ENCODE measurements at places on chromosomes 16 and 17. TPM values are rescaled to one million over a fixed set of nuclear protein-coding genes. Genes with fewer than 3 reads are reported as not detected.

SPATA22 gene
- total RNA-seq: not detected

DNA sequence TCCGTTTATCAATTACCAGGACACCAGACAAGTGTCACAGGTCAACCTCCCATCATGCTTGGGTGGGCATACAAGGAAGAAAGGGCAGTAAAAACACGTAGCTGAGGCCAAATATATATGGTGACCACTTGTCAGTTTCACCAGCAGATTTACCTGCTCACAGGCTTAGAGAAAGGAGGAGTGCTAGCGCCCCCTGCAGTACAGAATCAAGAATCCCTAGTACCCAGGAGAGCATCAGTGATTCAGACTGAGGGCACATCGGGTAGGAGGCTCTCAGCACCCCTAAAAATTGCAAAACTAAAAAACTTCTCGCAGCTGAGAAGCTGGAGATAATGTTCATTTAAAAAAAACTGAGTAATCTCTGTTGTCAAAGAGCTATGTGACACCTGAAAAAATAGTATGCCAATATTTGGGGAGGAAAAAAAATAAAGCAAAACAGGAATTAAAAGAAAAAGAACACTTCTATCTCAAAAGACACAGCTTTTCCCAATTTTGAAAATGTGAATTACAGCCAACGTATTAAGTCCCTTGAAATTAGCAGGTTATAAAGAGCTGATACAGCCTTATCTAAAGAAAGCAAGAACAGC, 21.2 kb upstream of the MON1B start:
- H3K4me1 ChIP-seq: no peaks in the 10 kb centered on the region
- H3K27ac ChIP-seq: no peak overlapping the region
- no peaks in the 10 kb centered on the region for H3K36me3 ChIP-seq
- H3K4me3 ChIP-seq: no peak overlapping the region
- DNase-seq: no peak

- H3K4me1 ChIP-seq: no peaks in the 10 kb centered on the region
- H3K27me3 ChIP-seq: no peaks in the 10 kb centered on the region
- no peak overlapping the region for H3K4me3 ChIP-seq
- no peaks in the 10 kb centered on the region for H3K36me3 ChIP-seq
These were observed 32.6 kb downstream of the CTCF start for GRCh38 chr16:67594956-67595355.

DNA sequence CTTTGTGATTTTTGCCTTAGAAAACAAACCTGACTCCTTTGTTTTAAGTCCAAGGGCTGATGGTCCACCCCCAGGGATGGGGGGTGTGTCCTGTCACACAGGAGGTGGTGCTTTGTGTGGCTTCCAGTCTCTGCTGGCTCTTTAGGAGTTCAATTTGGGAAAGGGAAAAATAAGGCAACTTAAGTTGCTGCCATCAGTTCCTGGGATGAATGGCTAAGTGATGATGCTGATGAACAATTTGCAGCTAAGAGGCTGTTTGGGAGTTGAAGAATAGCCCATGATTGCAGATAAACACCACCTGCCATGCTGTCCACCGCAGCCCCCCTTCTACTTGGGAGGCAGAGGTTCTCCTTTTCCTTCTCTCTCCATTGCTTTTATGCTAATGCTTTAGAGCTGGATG, 40.2 kb downstream of the ARL4D start:
- H3K27me3 ChIP-seq: no peaks in the 10 kb centered on the region
- no peak for DNase-seq
- no peaks in the 10 kb centered on the region for H3K36me3 ChIP-seq
- no peak overlapping the region for H3K27ac ChIP-seq

NUPR1 gene
- 79.7 TPM for total RNA-seq

CSH1 gene
- not detected for total RNA-seq

DNA sequence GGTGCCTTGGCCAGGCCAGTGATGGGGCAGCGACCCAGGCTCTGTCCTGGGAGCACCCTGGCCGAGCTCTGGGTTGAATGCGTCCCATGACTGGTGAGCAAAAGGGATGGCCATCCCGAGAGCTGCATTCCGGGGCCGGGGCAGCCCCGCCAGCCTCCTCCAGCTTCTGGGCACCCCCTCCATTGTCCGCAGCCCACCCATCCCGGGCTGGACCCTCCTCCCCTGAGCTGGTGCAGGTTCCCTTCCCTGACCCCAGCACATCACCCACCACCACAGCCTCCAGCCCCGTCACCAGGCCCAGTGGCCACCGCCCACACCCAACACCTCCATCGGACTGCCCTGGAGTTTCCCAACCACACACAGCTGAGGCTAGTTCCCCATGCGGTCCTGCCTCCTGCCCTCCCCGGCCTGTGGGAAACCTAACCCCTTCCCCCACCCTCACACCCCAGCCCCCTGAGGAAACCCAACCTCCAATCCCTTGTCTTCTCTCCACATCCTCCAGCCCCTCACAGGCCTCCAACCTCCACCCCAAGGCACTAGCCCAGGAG, 16.2 kb upstream of the PVALEF start:
- H3K36me3 ChIP-seq: no peaks in the 10 kb centered on the region
- H3K27me3 ChIP-seq: no peaks in the 10 kb centered on the region

DNA sequence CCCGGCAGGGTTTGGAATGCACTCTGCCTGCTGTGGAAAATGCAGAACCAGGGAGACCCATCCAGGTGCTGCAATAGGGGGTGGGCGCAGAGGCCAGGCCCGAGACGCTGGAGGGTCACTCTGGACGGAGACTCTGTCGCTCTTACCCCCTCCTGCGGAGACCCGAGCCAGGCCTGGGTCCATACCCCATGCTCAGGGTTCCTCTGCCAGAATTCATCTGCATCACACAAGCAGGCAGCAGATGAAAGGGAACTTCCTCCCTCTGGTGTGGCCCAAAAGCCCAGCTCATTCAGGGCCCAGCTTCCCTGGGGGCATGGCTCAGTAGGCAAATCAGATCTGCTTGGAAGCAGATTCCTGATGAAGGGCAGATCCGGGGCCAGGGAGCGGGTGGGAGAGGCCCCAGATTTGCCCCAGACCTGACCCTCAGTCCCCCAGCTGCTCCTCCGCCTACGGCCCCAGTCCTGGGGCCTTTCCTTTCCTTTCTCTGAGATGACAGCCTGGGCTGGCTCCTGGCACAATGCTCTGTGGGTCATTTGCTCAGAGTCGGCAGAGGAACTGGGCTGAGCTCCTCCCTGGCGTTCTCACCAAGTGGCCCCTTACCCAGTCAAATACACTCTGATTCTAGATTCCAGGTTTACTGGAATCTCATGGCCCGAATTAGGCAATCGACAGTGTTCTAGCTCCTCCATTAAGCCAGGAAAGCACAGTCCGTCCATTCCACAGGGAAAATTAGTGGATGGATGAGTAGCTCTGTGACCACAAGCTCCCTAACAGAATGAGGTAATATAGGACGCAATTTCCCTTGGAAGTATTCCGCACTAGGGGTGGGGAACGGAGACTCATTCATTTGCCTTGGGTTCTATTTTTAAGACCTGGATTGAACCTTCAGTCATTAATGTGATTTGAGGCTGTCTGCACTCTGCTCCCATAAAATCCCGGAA, 19.1 kb upstream of the RASD1 start:
- H3K4me1 ChIP-seq: peaks cover 8% of the 10 kb centered on the region
- H3K27me3 ChIP-seq: no peaks in the 10 kb centered on the region
- H3K27ac ChIP-seq: no peak overlapping the region

- H3K4me1 ChIP-seq: no peaks in the 10 kb centered on the region
- no peak overlapping the region for H3K27ac ChIP-seq
- DNase-seq: no peak
- no peaks in the 10 kb centered on the region for H3K27me3 ChIP-seq
- no peak overlapping the region for H3K4me3 ChIP-seq
- no peaks in the 10 kb centered on the region for H3K36me3 ChIP-seq
These were observed 33.9 kb downstream of the PDIA2 start for GRCh38 chr16:316741-317464.

KRT9 gene
- total RNA-seq: not detected

DNA sequence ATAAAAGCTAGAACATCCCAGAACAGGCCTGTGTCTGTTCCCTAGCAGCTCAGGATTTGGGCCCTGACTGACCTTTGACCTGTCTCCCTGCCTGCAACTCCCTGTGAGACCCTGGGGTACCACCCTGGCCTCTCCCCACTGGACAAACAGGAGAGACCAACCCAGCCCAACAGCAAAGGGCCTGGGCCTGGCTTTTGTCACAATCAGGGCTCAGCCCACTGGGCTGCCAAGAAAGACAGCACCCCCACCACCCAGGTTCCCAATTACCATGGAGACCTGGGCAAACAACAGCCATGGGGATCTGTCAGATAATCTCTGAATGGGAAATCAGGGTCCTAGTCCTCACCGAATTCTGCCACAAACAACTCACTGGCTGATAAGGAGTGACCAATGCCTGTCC, 11.1 kb downstream of the PLLP start:
- H3K4me3 ChIP-seq: no peak overlapping the region
- no peak overlapping the region for H3K27ac ChIP-seq
- DNase-seq: no peak
- no peaks in the 10 kb centered on the region for H3K4me1 ChIP-seq

DNA sequence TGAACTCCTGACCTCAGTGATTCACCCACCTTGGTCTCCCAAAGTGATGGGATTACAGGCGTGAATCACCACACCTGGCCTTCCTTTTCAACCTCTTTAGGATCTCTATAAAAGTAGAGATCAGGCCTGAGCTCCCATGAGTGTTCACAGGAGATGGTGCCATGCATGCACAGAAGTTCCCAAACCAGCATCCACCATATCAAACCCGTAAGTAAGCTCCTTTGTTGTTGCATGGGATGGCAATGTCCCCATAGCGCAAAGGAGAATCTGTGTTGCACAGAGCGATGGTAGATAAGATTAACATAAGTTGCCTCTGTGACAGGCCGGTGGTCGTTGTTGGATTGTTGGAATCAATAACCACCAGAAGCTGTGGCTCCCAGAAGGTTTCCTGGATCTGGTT, 34.8 kb upstream of the PPM1D start:
- H3K36me3 ChIP-seq: no peaks in the 10 kb centered on the region
- no peaks in the 10 kb centered on the region for H3K4me1 ChIP-seq
- H3K27ac ChIP-seq: no peak overlapping the region
- no peak overlapping the region for H3K4me3 ChIP-seq
- no peak for DNase-seq

EEF2K gene
- 15.0 TPM for total RNA-seq

DNA sequence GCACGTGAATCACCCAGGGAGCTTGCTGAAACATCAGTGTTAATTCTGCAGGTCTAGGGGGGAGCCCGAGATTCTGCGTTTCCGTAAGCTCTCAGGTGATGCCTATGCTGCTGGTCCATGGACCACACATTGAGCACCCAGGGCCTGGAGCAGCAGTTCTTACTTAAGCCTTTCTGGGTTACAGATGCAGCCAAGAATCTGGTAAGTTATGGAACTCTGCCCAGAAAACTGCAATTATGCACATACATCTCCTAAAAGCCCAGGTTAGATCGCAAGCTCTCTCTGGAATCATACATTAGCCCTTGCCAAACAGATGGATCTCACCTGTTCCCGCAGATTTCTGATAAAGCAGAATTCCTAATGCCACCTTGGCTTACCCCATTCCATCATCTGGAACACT, 265.9 kb upstream of the SALL1 start:
- H3K36me3 ChIP-seq: no peaks in the 10 kb centered on the region
- no peak overlapping the region for H3K4me3 ChIP-seq
- no peaks in the 10 kb centered on the region for H3K27me3 ChIP-seq
- DNase-seq: no peak

DNA sequence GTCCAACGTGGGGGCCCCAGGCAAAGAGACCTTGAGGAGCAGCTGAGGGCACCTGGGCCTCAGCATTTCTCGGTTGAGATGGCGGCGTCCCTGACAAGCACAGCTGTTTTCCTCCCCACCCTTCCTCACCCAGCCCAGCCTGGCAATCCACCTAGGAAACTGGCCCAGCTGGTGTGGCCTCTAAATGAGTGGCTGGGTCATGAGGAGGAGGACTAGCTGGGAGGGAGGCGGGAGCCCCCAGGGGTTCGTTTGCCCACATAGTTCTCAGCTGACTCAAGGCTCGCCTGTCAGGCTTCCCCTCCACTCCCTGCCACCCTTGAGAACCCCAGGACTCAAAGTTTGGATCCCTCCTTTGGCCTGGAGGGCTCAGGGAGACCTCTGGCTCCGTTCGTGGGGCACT, 5.9 kb downstream of the RNF222 start:
- H3K27me3 ChIP-seq: no peaks in the 10 kb centered on the region
- no peak for DNase-seq
- no peak overlapping the region for H3K27ac ChIP-seq
- H3K4me1 ChIP-seq: 0 out of 2 replicates have a peak, but pooled peaks cover 4% of the 10 kb centered on the region

PRDM7 gene
- not detected for total RNA-seq

WSCD1 gene
- total RNA-seq: 0.74 TPM

GRCh38 chr16:74936902-74937560, 47.9 kb downstream of the WDR59 start:
- DNase-seq: no peak
- no peaks in the 10 kb centered on the region for H3K27me3 ChIP-seq
- H3K4me1 ChIP-seq: no peaks in the 10 kb centered on the region
- no peak overlapping the region for H3K4me3 ChIP-seq
- no peaks in the 10 kb centered on the region for H3K36me3 ChIP-seq

GLP2R gene
- total RNA-seq: 0.08 TPM

DNA sequence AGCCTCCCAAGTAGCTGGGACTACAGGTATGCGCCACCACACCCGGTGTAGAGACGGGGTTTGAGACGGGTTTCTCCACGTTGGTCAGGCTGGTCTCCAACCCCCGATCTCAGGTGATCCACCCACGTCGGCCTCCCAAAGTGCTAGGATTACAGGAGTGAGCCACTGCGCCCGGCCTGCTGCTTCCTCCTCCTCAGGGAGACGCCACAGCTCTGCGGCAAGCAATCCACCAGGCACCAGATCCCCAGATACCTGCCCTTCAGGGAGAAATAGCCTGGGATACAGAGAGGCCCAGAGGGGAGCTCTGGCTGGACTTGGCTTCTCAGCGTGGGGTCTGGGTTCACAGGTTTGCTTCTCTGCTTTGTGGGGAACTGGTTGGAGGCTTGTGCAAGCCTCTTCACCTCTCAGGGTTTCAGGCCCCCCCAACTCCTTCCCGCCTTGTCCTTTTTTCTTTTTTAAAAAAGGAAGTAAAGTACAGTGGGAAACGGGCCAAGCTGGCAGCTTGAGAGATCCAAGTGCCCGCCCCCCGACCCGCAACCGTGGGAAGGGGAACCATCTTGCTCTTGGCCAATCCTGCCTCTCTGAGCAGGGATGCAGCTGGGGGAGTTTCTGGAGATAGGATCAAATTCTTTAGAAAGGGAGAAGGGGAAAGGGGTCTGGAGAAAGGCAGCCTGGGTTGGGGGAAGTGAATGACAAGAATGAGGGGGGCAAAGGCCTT, 2.6 kb upstream of the SPHK1 start:
- no peak for DNase-seq
- peaks cover 13% of the 10 kb centered on the region for H3K4me1 ChIP-seq
- no peak overlapping the region for H3K4me3 ChIP-seq

- peaks cover 78% of the 10 kb centered on the region for H3K4me1 ChIP-seq
- H3K36me3 ChIP-seq: peaks cover 9% of the 10 kb centered on the region
- peak overlapping the region; percentile 99 for H3K27ac ChIP-seq
These were observed 1.3 kb upstream of the HOXB4 start for GRCh38 chr17:48579471-48579759.

DNA sequence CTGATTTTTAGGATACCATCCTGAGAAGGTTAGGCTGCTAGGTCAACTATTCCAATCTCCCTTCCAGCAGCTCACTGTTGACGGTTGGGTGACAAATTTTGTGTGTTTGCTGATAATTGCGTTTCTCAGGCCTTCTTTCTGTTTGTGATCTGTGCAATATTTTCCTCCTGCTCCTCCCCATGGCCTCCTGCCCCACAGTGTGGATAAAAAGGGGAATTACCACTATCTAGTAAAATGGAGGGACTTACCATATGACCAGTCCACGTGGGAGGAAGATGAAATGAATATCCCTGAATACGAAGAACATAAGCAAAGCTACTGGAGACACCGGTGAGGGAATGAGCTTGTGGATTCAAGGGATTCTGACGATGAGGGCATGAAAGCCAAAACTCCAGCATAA, 9.2 kb downstream of the CHD3 start:
- no peak overlapping the region for H3K27ac ChIP-seq
- no peak for DNase-seq
- H3K4me3 ChIP-seq: no peak overlapping the region
- no peaks in the 10 kb centered on the region for H3K27me3 ChIP-seq
- no peaks in the 10 kb centered on the region for H3K4me1 ChIP-seq

Data from Panc1 (cell line).